Progenitor cell of endocrine pancreas (in vitro differentiated cells): ENCODE measurements at places on chromosomes 7 and 10.

GRCh38 chr7:13236026-13236425, 548.6 kb downstream of the ARL4A start:
- H3K27me3 ChIP-seq = no peaks in the 10 kb centered on the region
- no peaks in the 10 kb centered on the region for H3K36me3 ChIP-seq
- H3K4me3 ChIP-seq = no peak overlapping the region

- peak overlapping the region; percentile 98 for H3K27ac ChIP-seq
- peak overlapping the region; percentile 71 for H3K4me3 ChIP-seq
- peaks cover 76% of the 10 kb centered on the region for H3K4me1 ChIP-seq
- peaks cover 18% of the 10 kb centered on the region for H3K36me3 ChIP-seq
Observed at GRCh38 chr7:27107391-27108381, 5.2 kb upstream of the HOXA2 start.

DNA sequence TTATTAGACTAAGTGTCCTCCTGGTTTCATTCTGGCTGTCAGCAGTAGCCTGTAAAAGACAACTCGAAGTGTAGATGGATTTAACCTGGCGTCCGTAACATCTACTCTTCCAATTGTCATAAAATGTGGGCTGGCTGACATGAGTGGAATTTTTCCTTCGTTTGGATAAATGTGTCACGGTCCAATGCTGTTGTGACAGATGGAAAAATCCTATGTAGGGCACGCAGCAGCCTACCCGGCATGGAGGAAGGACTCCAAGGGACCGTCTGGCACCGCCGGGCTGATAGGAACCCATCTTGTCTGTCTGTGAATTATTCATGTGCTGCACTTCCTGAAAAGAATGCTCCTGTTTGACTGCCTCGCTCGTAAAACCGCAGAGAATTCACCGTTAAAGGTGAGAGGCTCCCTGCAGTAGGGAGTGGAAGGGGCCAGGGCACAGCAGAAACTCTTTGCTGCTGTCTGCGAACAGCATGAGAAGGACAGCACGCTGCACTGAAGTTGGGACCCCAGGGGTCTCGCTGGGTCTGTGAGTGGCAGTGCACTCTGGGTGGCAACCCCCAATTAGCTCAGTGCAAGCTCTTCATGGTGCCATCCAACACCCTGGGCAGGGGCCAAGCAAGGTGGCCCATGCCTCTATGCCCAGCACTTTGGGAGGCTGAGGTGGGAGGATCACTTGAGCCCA, 1.6 kb upstream of the ORAI2 start:
- no peaks in the 10 kb centered on the region for H3K27me3 ChIP-seq
- H3K27ac ChIP-seq = no peak overlapping the region
- no peaks in the 10 kb centered on the region for H3K36me3 ChIP-seq
- no peak for DNase-seq
- H3K4me3 ChIP-seq = peak overlapping the region; percentile 80

GRCh38 chr10:83961620-83962019, 177.7 kb upstream of the GHITM start:
- H3K27me3 ChIP-seq = no peaks in the 10 kb centered on the region
- no peak overlapping the region for H3K27ac ChIP-seq
- no peak for DNase-seq
- H3K36me3 ChIP-seq = no peaks in the 10 kb centered on the region
- peaks cover 2% of the 10 kb centered on the region for H3K4me1 ChIP-seq

- DNase-seq = no peak
- H3K4me1 ChIP-seq = peaks cover 3% of the 10 kb centered on the region
- no peak overlapping the region for H3K4me3 ChIP-seq
- no peak overlapping the region for H3K27ac ChIP-seq
- H3K36me3 ChIP-seq = peaks cover 20% of the 10 kb centered on the region
Observed at GRCh38 chr10:100978901-100979195, 8.4 kb downstream of the MRPL43 start.

DNA sequence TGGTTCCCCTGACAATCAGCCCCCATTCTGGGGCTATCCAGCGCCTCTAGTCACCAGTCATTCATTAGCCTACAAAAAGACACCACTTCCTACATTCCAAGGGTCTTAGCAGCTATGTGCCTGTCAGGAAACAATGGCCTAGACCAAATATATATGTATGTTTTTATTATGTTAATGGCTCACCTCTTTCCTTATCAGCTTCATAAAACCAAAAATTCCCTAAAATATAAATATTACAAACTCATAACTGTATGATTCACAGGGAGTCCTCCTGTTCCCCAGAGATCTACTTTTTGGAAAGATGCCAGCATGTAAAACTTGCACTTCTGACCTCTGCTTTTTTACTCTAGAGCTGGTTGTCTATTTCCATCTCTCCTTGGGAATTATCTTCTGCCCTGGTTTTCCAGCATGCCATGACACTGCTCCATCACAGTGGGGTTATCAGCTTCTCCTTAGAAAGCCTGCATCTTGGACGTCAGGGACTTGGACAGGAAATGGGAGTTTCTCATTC, 79.2 kb downstream of the ABCA13 start:
- H3K4me3 ChIP-seq = no peak overlapping the region
- no peak overlapping the region for H3K27ac ChIP-seq
- DNase-seq = no peak
- H3K27me3 ChIP-seq = no peaks in the 10 kb centered on the region
- H3K36me3 ChIP-seq = no peaks in the 10 kb centered on the region

GRCh38 chr10:89185658-89186057, 21.5 kb downstream of the CH25H start:
- H3K27me3 ChIP-seq = peaks cover 81% of the 10 kb centered on the region
- H3K27ac ChIP-seq = no peak overlapping the region
- no peak for DNase-seq
- H3K4me3 ChIP-seq = no peak overlapping the region
